Forelimb muscle (tissue), 1 donor: ENCODE measurements at places on chromosomes 6 and 20.

DNA sequence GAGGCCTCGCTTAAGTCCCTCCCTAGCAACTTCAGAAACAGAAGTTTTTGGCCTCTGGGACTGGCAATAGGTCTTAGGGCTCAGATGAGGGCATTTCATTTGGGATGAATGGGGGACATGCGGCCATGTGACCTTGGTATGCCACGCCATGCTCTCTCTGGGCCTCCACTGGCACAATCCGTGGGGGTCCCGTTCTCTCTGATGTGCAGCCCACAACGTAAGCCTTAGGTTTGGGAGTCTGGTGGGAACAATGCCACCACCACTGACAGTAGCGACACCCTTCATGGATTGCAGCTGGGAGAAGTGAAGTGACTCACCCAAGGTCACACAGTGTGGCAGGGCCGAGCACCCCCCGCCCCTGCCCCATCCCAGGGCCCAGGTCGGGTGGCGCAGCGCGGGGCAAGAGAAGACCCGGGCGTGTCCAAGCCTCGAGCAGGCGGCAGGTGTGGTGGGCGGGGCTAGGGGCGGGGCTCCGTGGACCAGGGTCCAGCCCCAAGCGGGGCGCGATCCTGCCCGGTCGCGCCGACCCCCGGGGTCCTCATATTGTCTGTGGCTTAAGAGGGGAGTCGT is 864 bp upstream of the CEBPB start:
- no peak for DNase-seq

DNA sequence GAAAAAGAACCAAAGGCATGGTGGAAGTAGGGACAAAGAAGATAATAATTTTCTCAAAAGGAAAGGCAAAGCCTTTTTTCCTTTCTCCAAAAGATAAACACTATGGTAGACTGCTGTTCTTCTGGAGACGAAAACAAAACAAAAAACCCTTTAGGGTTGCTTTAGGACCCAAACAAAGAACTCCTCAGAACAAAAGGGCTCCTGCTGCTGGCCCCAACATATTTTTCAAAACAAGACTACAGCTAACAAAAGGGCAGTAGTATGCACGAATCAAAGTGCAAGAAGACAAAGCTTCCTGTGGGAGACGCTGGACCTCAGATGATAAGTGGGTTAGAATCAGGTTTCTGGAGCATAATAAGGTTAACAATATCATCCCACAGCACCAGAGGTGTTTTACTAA is 15.8 kb downstream of the NCOA5 start:
- DNase-seq, result no peak

- no peak for DNase-seq
Observed at GRCh38 chr6:110055387-110055735, 77.2 kb downstream of the GPR6 start.

DNA sequence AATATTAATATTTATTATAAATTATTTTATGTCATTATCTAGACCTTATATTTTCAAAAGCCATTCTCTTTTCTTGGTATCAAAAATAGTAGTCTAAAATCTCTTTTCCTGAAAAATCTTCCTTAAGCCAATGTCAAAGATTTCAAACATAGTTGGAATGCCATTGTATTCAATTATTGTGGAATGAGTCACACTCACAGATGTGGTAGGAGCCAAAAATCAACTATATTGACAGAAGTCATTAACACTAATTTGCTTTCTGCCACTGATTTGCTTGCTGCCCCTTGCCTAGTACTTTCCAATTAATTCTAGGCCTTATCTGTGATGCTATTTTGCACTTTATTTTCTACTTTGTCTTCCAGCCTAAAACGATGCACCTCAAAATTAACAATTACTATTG is 1326.3 kb upstream of the GJE1 start:
- no peak for DNase-seq
